Progenitor cell of endocrine pancreas (in vitro differentiated cells): ENCODE measurements at places on chromosomes 12 and 14.

DNA sequence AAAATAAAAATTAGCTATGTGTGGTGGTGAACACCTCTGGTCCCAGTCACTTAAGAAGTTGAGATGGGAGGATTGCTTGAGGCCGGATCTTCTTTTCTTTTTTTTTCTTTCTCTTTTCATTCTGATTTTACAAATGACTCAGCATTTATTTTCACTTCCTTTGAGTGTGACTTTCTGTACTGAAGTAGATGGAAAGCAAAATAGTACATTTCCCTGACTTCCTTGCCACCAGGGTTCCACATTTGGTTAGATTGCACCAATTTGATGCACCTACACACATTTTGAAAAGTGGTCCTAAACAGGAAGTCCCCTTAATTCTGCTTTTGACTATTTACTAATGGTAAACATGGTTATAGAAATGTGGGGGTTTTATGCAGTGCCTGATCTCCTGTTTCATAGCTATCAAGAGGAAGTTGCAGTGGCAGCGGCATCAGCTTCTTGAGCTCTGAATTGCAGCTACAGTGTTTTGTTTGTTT is 13.0 kb upstream of the LEMD3 start:
- DNase-seq, result no peak

- peak; percentile 51 for DNase-seq
Observed at GRCh38 chr14:20683125-20683890, 1.1 kb upstream of the RNASE4 start.

DNA sequence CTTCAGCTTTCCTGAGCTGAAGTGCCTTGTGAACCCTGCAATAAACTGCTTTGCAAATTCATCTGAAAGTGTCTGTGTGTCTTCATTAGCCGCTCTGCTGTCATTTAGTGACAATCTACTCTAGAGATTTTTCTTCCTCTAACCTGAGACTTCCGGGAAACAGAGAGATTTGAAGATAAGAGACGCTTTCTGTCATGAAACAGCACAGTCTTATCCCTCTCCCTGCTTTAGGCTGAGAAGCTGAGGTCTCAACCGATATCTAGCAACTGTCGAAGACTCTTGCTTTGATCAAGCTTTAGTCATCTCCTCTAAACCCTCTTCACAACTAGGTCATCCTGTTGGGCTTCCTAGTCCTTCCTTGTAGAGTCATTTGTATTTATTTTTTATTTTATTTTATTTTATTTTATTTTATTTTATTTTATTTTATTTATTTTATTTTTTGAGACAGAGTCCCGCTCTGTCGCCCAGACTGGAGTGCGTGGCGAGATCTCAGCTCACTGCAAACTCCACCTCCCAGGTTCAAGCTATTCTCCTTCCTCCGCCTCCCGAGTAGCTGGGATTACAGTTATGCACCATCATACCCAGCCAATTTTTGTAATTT is 1.2 kb downstream of the RNASE2 start:
- no peak for DNase-seq

DNA sequence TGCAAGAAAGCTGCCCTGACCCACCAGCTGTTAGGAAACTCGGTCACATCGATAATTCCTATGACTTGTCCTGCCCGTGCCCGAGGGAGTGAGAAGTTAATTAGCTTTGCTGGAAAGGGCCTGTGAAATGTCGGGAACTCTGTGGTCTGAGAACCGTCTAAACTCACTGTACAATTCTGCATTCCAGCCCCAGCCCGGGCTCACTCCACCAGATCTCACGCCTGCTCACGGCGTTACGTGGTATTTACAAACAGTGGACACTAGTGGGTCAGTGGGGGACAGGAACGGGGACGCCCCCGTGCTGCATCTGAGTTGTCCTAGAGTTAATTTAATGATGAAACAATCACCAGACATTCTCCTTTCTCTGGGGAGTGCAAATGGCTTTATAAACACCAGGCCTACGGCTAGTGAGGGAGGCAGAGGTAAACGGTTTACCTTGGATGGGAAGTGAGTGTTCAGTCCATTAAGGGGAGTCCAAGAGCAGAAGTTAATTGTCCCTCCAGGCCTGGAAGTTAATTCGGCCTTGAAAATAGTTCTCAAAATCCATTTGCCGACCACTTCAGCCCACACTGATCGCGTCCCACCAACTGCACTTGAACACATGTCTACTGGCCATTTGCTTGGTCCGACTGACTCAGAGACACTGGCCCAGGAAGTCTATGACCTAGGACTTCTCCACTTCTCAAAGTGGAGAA is 93.5 kb upstream of the MED13L start:
- DNase-seq, result no peak

- no peak for DNase-seq
Observed at GRCh38 chr14:90278199-90279175, 22.1 kb downstream of the PSMC1 start.

DNA sequence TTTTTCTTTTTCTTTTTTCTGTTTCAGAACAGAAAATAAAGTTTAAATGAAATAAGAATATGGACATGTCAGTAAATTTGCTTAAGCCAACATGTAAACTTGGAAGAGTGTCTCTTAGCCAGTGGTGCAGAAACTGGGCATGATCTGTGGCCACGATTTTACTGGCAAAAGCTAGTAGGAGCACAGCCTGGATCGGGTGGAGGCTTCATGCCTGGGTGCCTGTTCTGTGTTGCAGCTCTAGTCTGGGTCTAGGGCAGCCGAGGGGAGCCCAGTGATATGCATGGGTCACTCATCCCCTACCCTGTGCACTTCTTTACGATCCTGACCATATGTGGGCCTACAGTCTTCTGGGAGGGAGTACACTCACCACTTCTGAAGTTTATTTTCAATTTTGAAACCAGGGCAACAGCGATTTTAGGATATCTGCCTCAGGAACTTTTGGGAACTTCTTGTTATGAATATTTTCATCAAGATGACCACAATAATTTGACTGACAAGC is 45.6 kb upstream of the SMCO2 start:
- DNase-seq, result no peak

- no peak for DNase-seq
Observed at GRCh38 chr12:121749267-121749666, 36.7 kb downstream of the TMEM120B start.

- no peak for DNase-seq
Observed at GRCh38 chr14:89424241-89424640, 7.2 kb upstream of the FOXN3 start.

DNA sequence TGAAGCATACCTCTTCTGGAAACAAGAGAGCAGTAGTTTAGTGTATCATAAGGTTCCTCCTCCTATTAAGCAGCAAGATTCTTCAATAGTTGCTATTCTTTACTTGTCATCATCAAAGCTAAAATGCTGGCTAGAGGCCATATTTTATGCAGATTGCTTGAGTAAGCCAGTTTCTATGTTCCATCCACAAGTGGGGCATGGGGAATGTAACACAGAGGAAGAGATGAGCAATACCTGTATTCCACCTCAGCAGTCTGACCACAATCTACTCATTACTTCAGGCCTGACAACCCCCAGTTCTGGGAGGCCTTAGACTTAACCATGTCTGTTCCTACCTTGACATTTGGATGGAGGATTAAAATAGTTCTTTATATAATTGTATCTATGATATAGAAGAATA is 423.6 kb downstream of the BTG1 start:
- DNase-seq, result no peak

- DNase-seq, result no peak
Observed at GRCh38 chr14:35333797-35334743, 41.9 kb downstream of the PSMA6 start.

DNA sequence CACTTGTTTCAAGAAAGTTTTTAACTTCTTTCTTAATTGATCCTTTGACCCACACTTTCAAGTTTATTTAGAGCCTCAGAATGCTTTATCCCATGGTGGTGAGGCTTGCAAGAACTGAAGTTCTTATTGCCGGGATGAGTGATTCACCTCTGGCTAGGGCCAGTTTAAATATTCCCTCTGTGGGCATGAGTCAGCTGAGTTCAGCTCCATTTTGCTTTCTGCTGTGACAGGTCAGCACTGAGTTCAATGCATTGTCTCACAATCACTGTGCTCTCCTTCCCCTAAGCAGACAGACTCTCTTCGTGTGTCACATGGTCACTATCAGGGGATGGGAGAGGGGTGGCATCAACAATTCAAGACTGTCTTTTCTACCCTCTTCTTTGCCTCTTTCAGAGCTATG is 514.6 kb upstream of the FBXO33 start:
- DNase-seq, result no peak

DNA sequence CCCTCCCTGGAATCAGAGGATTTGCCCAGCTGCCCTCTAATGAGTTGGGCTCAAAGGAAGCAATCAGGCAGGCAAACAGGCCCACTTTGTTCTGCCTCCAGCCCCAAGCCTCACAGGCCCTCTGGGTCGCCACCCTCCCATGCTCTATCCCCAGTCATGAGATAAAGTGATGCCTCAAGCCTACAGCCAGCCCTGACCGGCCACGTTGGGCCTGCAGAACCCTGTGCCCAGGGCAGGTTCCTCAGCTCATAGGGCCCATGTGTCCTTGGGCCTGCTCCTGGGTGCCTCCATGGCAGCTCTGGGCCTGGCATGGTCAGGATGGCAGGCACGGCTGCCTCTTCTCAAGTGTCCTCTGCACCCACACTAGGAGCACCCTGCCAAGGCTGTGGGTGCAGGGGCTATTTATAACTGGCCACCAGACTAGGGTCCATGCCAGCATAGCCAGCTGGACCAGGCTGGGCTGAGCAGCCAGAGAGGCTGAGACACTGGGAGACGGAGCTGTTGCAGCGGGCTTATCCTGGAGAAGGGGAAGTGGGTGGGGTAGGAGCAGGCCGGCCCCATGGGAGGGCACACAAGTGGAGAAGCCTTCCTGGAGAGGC is 20.2 kb downstream of the HDAC7 start:
- no peak for DNase-seq

DNA sequence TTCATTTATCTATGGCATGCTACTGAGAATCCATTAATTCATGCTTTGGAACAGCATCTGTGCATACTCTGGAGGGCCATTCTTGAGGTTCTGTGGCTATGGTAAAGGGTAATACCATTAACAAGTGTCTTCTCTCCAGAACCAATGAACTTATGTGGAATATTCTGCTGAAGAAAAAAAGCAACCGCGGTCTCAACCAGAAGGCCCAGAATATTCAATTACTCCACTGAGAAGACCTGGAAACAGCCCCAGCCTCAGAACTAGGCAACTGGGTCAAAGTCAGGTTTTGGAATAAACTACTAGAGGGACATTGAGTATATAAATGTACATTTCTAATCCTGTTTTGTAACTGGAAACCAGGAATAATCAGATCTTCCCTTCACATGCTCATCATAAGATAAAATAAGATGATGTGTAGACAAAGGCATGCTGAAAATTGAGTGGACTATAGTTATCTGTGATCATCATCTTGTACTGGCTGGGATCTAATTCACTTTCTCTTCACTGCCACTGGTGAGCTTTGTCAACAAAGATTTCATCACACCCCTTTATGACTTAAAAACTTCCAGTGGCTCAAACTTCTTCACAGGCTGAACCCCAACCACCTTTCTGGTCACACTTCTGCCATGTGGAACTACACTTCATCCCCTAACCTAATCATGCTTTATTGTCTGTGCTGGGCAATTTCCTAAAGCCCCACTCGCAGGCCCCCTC is 6.0 kb downstream of the SPTB start:
- DNase-seq, result no peak

- DNase-seq, result no peak
Observed at GRCh38 chr14:76086636-76087035, 65.1 kb upstream of the GPATCH2L start.

- DNase-seq, result no peak
Observed at GRCh38 chr14:75545907-75546306, 23.6 kb downstream of the BATF start.

DNA sequence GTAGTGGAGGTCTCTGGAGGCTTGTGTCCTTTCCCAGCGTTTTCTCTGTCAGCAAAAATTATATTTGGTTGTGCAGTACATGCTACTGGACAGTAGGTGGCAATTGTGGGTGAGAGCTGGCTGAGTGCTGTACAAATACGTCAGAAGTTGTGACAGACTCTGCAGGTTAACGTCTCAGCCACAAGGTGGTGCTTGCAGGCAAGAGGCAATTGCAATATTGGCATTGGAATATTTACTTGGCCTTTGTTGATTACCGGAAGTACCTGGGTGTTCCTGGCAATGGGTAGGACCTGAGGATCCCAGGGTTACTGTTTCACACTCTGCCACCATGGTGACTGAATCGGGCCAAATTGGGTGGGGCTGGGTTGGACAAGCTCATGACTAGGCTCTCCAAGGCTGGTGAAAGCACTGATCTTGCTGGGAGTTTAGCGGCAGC is 333.9 kb upstream of the LMO3 start:
- DNase-seq, result no peak
